Sciatic nerve (tissue), 2 donors: ENCODE measurements at places on chromosomes 5 and 9.

- DNase-seq, result peak; percentile 98
Measured at GRCh38 chr5:181221792-181222629, 1.1 kb upstream of the TRIM41 start.

DNA sequence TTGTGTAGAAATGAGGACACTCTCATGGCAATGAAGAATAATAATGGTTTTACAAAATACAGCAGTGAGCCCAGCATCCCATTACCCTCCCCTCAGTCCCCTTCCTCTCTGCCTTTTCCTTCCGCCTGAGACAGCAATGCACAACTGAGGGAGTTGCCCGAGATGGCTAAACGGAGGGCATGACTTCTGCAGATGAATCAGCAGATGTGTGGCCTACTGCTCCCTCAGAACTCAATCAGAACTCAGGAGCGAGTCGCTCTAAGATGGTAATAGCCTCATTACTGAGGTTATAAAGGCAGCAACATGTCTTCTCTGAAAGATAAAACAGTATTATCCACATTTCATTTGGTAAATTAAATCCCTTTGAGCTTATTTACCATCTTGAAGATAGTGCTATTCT lies 326.6 kb downstream of the ENC1 start:
- DNase-seq, result no peak

- DNase-seq, result peak; percentile 81
Measured at GRCh38 chr5:134511796-134512660, 13.4 kb upstream of the JADE2 start.

DNA sequence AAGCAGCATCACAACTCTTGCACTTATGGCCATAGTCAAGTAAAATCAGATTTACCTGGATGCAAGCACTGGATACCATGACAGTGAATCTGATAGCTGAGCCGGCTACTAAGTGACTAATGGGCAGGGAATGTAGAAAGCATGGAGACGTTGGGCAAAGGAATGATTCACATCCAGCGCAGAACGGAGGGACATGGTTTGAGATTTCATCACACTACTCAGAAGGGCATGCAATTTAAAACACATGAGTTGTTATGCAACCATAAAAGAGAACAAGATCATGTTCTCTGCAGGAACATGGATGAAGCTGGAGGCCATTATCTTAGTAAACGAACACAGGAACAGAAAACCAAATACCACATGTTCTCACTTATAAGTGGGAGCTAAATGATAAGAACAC lies 169.1 kb upstream of the PIK3R1 start:
- no peak for DNase-seq

GRCh38 chr9:3733039-3733408 lies 207.2 kb upstream of the RFX3 start:
- DNase-seq, result no peak

DNA sequence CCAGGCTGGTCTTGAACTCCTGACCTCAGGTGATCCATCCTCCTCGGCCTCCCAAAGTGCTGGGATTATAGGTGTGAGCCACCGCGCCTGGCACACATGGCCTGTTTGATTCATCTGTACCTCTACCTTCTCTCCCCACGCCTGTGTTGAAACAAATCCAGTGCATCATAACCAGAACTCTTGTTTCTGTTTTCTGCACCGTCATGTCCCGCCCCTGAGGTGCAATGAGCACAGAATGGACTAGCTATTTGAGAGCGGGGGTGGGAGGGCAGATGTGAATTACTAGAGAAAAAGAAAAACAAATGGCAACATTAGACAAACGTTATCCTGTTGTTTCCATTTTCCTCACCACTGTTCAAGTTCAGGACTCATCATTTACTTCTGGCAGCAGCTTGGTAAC lies 10.7 kb upstream of the FAM193B start:
- DNase-seq, result no peak
